ENCODE measurements at places on chromosomes 11 and 22.

- DNase-seq = no peak
Observed at GRCh38 chr11:33682446-33682845, 18.2 kb downstream of the C11orf91 start.

DNA sequence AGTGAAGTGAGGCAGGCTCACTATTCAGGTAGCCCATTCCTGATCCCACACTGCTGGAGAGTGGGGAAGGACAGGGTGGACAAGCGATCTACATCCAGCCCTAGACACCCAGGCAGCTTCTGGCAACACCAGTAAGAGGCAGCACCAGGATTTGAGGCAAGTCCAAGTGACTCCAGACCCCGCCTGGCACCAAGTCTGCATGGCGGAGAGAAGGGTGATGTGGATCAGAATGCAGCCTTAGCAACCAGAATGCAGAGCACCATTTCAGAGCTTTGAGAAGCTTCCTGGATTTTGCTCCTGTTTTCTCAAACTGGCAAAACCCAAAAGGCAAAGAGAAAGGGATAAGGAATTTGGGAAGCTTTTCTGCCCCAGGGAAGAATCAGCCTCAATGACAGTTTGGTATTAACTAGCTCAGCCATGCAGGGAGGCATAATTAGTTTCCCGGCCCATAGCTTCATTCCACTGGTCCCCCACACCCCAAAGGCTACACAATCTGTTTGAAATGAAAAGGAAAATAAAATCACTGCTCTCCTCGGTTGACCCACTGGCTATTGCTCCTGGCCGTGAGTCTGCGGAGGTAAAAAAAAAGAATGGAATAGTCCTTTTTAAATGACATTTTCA, 17.3 kb downstream of the GALNT18 start:
- DNase-seq = no peak

- DNase-seq = no peak
Observed at GRCh38 chr11:12746593-12747097, 72.4 kb downstream of the TEAD1 start.

DNA sequence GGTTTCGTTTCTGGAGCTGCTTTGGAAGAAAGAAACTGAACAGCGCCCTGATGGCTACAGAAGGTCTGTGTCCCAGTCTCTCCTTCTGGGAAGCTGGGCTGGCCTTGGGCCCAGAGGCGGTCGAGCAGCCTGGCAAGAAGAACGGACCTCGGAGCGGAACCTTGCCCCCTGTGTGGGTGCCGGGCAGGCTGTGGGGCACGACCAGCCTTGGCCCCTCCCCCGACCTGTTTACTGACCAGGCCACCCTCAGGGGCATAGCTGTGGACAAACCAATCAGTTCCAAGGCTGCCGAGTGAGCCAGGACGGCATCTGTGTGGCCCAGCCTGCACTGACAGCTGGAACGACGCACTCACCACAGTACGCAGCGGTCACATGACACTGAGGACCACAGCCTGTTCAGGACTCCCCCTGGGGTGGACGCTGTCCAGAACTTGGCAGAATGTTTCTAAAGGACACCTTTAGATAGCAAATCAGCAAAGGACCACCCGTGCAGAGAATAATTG, 7.2 kb downstream of the PIM3 start:
- DNase-seq = no peak

- DNase-seq = no peak
Observed at GRCh38 chr11:124481365-124482323, 36.1 kb upstream of the OR8B8 start.

DNA sequence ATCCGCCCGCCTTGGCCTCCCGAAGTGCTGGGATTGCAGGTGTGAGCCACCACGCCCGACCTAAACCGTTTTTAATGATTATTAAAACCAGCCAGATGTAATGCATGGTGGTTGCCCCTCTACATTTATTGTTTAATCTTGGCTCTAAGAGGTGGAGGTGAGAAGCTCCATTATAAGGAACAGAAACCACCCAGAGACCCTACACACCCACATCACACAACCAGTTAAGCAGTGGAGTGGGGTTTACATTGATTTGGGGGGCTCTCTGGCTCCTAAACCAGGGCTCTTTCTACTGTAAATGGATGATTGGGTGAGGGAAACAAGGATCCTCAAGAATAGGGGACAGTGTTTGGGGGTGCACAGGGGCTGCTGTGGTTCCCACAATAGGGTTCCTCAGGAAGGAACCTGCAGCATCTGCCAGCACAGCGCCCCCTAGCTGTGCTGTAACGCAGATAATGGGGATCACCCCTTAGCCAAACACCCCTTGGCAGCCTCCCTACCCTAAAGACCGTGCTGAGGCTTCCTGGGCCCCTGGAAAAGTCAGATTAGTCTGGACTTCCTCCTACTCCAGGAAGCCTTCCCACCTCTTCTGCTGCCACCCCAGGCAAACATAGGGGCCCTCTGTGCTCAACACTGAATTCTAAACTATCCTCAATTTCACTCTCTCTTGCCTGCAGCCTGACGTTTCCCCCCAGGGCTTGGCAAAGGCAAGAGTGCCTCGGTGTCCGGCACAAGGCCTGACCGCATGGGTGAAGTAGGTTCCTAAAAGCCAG, 2.4 kb downstream of the MPST start:
- DNase-seq = no peak

DNA sequence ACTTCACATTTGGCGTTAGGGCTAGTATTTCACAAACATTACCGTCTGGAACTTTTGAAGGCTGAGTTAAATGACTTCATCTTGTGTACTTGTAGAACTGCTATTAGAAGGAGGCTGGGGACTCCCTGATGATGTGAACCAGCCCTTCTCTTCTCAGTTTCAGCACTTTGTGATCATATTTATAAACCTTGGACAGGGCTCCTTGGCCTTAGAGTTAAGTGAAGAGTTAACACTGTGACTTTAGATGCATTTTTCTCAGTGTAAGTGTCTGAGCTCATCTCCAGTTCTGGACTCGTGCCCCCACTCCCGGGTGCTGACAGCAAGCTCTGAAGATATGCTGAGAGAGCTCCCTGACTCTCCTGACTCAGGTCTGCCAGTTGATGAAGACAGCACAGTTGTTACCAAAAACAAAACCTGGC, 8.4 kb downstream of the MIAT start:
- DNase-seq = no peak

- no peak for DNase-seq
Observed at GRCh38 chr22:45537734-45538181, 35.1 kb downstream of the FBLN1 start.

DNA sequence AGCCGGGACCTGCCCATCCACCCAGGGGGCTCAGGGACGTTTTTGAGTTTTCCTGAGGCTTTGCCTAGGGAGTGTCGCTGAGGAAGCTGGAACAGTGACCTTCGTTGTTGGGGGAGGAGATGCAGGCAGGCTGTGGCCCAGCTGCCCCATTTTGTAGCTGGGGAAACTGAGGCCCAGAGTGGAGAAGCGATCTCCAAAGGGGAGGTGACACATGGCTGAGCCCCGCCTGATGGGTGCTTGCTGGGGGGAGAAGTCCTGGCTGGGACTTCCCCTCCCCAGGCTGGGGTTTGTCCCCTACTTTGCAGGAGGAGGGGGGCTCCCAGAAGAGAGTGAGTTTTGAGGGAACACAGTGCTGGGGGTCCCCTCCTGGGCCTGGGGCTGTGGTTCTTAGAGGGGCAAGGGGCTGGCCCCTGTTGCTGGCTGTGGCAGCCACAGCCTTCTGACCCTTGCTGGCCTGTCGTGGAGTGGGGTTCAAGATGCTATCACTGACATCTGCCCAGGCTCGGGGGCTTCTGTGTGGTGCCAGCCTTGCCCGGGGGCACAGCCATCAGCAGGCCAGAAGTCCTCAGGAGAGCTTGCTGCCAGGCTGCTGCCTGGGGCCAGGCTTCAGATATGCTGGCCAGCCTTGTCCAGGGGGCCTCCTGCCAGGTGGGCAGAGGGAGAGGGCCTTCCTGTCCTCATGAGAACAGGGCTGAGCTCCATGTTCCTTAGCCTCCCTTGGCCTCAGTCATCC, 21.4 kb downstream of the KCNQ1 start:
- DNase-seq = no peak

- DNase-seq = peak; percentile 88
Observed at GRCh38 chr11:842370-843002, at the start of the genes POLR2L and TSPAN4. TSS of gene POLR2L (minus strand) at chr11:842529. CDS start at chr11:842508, 21 bp downstream. TSS of gene TSPAN4 (plus strand) at chr11:842852. CDS start at chr11:850305, 7,453 bp downstream.

- peak; percentile 67 for DNase-seq
Observed at GRCh38 chr11:44936525-44936924, 14.2 kb downstream of the TP53I11 start.

DNA sequence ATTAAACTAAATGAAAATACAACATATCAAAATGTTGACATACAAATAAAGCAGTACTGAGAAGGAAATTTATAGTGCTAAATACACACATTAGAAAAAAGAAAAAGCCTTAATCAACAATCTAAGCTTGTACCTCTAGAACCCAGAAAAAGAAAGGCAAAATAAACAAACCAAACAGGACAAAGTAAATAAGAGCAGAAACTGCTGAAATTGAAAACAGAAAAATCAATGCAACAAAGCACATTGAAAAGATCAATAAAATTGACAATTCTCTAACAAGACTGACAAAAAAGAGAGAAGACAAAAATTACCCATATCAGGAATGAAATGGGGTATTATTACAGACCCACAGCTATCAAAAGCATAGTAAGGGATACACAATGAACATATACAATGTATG, 21.0 kb downstream of the DCUN1D5 start:
- no peak for DNase-seq

GRCh38 chr22:17633217-17633997, 4.9 kb upstream of the ATP6V1E1 start:
- DNase-seq = no peak

DNA sequence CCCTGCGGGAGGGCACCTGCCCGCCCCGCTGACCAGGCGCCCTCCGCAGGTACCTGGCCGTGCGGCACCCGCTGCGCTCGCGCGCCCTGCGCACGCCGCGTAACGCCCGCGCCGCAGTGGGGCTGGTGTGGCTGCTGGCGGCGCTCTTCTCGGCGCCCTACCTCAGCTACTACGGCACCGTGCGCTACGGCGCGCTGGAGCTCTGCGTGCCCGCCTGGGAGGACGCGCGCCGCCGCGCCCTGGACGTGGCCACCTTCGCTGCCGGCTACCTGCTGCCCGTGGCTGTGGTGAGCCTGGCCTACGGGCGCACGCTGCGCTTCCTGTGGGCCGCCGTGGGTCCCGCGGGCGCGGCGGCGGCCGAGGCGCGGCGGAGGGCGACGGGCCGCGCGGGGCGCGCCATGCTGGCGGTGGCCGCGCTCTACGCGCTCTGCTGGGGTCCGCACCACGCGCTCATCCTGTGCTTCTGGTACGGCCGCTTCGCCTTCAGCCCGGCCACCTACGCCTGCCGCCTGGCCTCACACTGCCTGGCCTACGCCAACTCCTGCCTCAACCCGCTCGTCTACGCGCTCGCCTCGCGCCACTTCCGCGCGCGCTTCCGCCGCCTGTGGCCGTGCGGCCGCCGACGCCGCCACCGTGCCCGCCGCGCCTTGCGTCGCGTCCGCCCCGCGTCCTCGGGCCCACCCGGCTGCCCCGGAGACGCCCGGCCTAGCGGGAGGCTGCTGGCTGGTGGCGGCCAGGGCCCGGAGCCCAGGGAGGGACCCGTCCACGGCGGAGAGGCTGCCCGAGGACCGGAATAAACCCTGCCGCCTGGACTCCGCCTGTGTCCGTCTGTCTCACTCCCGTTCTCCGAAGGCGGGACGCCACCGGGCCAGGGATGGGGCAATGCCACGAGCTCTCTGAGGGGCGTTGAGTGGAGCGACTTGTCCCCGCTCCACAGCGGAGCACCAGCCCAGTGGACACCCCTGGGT, 1.8 kb downstream of the GALR3 start:
- DNase-seq = no peak

DNA sequence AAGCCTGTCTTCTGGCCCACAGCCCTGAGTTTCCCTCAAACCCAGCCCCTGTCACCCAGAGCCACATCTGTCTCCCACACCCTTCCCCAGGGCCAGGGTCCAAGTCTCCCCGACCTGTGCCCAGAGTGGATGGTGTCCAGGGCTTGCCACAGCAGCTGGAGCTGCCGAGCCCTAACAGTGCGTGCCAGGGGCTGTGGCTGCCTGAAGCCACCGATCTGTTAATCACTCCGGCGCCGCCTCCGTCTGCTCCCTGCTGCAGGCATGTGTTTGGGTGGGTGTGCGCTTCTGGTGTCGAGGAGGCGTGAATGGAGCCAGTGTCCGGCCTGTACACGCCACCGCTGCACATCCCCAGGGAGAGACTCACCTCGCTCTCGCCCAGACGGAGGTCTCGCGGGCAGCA, 26.1 kb downstream of the SHISAL1 start:
- DNase-seq = no peak

DNA sequence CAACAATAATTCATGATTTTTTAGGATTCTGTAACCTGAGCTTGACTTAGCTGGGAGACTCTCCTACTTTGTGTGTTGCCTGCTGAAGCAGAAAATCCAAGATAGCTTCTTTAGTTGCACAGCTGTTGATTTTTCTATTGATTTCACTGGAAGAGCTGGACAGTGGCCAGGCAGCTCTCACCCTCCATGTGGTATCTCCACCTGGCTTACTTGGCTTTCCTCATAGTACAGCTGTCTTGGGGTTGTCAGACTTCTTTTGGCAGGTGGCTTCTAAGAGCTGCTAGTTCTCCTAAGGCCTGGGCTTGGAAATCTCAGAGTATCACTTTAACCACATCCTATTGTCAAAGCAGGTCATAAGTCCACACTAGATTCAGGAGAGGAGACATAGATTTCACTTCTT, 130.8 kb upstream of the SPON1 start:
- no peak for DNase-seq

DNA sequence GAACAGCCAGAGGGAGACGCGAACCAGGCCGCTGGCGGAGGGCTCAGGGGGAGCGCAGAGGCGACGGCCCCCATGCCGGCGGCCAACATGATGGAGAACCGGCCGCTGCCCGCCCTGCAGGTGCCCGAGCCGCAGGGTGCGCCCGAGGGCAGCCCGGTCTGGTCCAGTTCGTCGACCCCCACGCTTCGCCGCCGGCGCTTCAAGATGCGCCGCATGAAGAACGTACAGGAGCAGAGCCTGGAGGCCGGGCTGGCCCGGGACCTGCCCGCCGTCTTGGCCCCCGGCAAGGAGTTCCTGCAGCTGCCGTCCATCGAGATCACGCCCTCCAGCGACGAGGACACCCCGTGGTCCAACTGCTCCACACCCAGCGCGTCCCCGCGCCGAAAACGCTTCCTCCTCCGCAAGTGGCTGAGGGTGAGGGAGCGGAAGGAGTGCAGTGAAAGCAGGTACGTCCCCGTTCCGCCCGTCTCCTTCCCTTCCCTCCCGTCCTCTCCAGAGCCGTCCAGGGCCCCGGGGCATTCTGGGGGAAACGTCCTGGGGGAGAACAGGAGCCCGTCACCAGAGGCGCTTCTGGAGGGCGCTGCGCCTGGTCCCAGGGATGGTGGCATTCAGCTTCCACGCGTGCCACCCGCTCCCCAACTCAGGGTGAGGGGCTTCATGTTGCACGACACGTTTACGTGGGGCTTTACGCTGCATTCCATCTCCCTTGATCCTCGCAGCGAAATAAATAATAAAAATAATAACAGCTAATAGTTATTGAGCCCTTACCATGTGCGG, 840 bp downstream of the GRAMD1B start:
- DNase-seq = no peak

Measured in stimulated activated CD4-positive, alpha-beta T cell treated with anti-CD3 and anti-CD28 coated beads, Interleukin-15, amount 100 ng/mL, for 1 hour (primary cell).